GM10248 (cell line): ENCODE measurements at places on chromosomes 11 and 22.
A peak's percentile ranks its signal among the peaks of the same experiment; 100 is the strongest.

GRCh38 chr11:116707746-116708145 is 65.0 kb downstream of the BUD13 start:
- no peak for DNase-seq

DNA sequence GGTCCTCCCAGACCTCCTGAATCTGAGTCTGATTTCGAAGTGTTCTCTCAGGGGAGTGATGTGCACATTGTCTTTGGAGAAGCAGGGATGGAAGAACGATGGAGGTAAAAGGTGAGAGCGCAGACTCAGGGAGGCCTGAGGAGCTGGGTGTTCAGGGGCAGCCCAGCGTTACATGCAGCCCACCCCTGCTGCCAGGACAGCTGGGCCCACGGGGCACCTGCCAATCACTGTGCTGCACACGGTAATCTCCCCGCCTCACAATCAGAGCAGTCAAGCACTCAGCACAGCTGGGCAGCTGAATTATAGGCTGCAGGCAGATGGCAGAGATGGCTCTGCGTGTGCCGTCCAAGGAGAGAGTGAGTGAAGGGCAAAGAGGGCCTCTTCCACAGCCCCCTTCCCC is 17.9 kb upstream of the HTR3A start:
- DNase-seq: no peak

- no peak for DNase-seq
Measured at GRCh38 chr11:118690553-118691304, 11.3 kb upstream of the TREH start.

- DNase-seq: peak; percentile 77
Measured at GRCh38 chr11:10298342-10298741, 4.3 kb upstream of the SBF2 start.
